ENCODE measurements at places on chromosomes 5 and 9.
A peak's percentile ranks its signal among the peaks of the same experiment; 100 is the strongest.

- no peak for DNase-seq
Observed at GRCh38 chr5:82151662-82152061, 126.5 kb downstream of the RPS23 start.

- DNase-seq, result no peak
Observed at GRCh38 chr9:122445155-122445749, 32.5 kb downstream of the OR1J1 start.

GRCh38 chr9:5750569-5750968 is 82.3 kb downstream of the ERMP1 start:
- no peak for DNase-seq

GRCh38 chr5:55541056-55541635 is 6.4 kb upstream of the PLPP1 start:
- DNase-seq, result no peak

DNA sequence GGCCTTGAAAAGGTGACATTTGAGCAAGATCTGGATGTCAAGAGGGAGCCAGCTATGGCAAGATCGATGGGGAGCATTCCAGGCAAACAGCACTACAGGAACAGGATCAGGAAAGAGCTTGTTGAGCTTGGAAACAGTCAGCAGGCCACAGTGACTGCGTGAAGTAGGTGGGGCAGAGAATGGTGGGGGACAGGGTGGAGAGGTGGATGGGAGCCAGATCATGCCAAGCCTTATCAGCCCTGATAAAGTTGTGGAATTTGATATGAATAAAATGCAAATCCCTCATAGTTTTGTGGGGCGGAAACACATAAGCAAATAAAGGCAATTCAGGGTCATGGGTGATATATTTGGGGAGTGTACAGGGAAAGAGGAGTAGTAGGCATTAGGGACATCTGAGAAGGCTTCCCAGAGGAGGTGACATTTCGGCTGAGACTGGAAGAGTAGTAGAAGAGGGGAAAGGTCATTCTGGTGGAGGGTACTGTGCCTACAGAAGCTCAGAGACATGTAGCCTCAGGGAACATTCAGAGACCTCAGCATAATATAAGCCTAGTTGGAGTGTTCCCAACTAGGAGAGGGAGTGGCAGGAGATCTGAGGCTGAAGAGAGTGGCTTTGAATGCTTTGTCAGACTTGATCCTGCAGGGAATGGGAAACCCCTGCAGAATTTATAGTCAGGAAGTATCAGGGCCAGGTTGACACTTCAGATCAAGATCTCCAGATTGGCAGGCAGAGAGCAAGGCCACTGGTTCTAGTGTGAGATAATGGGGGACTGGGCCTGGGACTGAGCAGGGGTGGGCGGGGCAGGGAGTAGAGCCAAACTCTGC is 9.7 kb upstream of the CYSTM1 start:
- DNase-seq, result no peak

DNA sequence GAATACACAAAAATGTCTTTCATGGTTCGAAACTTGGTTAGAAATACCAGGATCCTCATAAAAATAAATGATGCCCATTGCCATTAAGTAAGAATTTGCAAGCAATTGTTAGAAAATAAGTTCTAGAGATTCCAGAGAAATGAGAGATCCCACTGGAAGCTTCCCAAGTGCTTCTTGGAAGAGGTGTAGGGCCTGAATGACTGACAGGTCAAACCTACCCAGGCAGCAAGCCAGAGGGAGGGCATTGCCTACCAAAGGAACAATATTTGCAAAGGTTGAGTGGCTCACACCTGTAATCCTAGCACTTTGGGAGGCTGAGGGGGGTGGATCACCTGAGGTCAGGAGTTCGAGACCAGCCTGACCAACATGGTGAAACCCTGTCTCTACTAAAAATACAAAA is 777.0 kb upstream of the WWC1 start:
- no peak for DNase-seq

DNA sequence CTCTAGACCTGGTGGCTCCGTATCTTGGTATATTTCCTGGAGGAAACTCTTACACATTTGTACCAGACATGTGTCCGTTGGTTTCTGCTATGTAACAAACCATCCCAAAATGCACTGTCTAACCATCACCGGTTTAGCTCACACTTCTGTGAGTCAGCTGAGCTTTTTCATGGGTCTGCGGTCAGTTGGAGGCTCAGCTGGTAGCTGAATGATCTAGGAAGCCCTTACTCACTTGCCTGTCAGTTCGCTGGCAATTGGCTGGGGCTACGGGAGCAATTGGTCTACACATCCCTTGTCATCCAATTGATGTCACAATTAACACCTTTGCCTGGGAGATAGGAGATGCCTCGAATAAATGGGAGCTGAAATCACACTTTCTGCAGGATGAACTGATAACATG is 11.6 kb upstream of the WHRN start:
- DNase-seq, result no peak

GRCh38 chr9:136409557-136410455 is 608 bp downstream of the ENTR1 start:
- peak; percentile 16 for DNase-seq

GRCh38 chr9:38131729-38132128 is 62.7 kb upstream of the SHB start:
- DNase-seq, result no peak

DNA sequence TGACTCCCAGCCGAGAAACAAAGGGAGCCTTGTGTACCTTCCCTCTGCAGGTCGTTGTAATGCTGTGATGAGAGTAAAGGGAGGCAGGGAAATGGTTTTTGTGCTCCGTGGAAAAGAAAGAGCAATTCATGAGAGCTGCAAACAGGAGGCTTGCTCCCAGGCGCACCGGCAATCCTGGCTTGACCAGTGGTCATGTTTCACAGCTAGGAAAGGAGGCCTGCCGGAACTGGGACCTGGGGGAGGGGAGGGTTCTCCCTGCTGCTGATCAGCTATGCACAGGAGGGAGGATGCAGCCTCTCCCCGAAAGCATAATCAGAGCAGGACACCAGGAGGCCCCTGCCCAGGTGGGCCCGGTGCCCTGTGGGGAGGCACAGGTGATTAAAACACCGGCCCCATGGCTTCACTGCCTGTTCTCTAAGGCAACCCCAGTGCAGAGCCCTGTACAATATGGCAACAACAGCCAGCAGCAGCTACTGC is 131.3 kb downstream of the ZDHHC21 start:
- peak; percentile 93 for DNase-seq

- DNase-seq, result peak; percentile 94
Observed at GRCh38 chr5:126464959-126465358, 41.8 kb downstream of the GRAMD2B start.

DNA sequence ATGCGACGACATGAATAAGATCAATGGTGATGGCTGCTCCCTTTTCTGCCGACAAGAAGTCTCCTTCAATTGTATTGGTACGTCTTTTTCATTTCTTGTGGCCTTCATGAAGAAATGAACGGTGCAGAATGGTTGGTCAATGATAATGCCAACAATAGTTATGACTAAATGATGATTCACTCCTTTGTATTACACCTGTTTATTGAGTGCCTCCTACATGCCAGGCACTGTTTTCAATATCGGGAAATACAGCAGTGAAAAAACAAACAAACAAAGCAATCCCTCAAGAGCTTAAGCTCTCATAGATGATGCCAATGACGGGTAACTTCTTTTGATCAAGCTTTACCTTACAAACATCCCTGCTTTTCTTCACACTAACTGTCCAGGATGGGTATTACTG is 117.7 kb downstream of the PAPPA start:
- no peak for DNase-seq

- DNase-seq, result no peak
Observed at GRCh38 chr5:130397132-130397531, 492.9 kb downstream of the CHSY3 start.

- DNase-seq, result no peak
Observed at GRCh38 chr9:2339416-2339815, 282.2 kb upstream of the VLDLR start.

DNA sequence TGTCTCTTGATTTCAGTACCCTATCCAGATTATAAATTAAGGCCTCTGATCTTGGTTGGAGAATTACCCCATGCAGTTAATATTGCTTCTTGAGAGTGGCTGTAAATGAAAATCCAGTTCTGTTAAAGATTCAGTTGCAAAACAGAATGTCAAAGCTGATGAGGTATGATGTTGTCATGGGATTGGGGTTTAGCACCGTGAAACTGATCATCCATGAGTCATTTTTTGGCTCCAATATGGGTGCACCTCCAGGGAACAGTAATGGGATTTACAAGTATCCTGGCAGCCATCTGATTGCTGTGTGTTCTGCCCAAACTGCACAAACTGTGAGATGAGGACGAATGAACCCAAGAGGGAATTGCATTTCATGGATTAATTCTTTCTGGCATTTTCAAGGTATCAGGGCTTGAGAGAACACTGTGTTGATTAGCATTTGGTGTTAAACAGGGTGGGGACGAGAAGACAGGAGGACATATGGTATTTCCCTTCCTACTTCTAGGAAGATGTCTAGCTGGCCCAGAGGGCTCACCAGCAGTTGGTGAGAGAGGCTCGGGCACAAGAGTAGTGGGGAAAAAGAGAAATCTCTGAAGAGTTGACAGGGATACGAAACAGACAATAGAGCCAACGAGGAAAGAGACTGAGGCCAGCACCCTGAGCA is 214.7 kb downstream of the GAS1 start:
- DNase-seq, result no peak

- DNase-seq, result no peak
Observed at GRCh38 chr9:81083854-81084512, 605.4 kb downstream of the TLE1 start.

GRCh38 chr9:121972501-121972981 is 120.6 kb downstream of the TTLL11 start:
- DNase-seq, result no peak

- DNase-seq, result no peak
Observed at GRCh38 chr9:33851301-33851700, 34.3 kb downstream of the UBE2R2 start.

DNA sequence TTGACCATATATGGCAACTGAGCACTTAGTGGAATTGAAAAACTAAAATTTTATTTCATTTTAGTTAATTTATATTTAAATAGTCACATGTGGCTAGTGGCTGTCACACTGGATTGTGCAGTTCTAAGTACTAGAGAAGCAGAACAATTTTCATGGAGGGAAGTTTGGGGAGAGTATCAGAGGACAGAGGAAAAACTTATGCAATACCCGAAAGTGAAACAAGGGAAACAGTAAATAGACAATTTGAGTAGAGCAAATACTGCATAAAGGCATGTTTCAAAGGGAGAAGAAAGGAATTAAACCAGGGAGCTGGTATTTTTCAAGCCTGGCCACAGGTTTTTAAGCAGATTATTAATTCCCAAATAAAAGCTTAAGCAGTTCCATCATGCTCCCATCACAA is 590.5 kb upstream of the RORB start:
- DNase-seq, result no peak

DNA sequence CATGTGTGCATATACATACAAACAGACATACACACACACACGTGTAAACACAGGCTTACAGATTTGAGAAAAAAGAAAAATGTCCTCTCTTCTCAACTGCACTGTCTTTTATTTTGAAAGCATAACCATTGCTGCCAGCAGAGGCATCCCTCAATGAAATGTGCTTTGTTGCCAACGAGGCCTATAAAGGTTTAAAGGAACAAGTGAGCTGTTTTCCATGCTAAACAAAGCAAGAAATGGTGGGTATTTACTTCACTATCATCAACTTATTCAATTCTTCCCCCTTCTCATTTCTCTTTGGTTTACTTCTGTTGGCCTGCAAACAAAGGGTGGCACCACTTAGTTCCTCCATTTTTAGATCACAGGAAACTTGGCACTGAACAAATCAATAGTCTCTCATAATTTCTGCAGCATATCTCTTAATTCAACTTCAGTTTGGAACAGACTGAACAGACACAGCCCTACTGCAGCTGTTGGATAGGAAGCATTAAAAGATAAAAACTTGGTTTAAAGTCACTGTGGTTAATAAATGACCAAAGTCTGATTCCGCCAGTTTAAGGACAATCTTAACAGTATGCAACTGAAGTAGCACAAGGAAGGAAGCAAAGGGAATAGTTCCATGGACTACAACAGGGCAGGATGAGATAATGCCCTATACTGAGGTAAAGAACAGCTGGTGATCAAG is 21.7 kb downstream of the TTC33 start:
- no peak for DNase-seq

DNA sequence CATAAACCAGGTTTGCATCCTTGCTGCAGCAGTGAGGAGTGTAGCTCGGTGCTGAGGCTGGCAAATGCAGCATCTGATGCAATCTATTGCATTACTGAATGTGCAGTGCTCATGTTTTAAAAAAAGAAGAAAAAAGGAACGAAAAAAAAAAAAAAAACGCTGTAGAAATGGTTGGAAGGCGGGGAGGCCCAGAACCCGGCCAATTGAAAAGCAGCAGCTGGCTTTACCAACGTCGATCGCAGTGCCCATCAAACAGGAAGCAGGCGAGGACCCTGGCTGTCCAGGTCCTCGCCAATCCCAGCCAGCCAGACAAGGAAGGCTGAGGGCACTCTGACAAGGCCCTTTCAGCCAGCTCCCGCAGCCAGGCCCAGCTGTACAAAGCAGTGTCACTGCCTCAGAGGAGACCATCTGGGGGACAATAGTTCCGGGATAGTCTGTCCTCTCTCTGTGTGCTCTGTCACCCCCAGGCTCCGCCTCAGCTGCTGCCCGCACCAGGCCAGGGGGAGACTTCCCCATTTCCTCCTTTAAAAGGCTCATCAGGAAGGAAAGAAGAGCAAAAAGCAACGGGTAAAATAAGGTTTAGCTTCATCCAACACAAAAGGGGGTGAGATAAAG is 21.8 kb upstream of the CPEB4 start:
- no peak for DNase-seq

DNA sequence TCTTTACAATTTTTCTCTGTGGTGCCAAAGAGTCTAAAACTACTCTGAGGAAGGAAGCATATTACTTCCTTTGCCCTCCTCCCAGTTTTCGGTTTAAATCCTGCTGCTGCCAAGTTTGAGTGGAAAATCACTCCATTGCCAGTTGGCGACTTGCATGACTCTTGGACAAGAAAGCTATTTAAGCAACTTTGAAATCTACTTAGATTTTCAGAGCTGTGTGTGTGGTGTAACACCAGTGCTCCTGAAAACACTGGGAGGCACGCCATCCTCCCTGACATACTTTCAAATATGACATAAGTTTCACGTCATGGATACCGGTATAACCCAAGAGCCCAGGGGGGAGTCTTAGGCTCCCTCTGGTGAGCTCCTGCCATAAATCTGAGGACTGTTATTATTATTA is 83.5 kb upstream of the RIOK2 start:
- no peak for DNase-seq

DNA sequence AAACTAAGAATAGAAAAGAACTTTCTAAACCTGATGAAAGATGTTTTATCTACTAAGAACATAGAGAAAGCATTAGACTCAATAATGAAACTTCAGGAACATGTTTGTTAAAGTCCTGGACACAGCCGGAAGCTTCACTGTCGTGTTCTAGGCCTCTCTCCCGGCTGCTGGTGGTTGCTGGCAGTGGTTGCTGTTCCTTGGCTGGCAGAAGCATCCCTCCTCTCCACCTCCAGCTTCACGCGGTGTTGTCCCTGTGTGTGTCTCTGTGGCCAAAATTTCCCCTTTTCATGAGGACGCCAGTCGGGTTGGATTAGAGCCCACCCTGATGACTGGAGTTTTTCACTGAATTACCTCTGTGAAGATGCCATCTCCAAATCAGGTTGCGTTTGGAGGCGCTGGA is 6.5 kb upstream of the MED10 start:
- DNase-seq, result no peak

GRCh38 chr9:123318961-123319421 is 37.0 kb upstream of the CRB2 start:
- DNase-seq, result no peak
